H9 (cell line): ENCODE measurements at places on chromosomes 12 and 14. TPM values are rescaled to one million over a fixed set of nuclear protein-coding genes. Genes with fewer than 3 reads are reported as not detected.

OR6C6 gene
- total RNA-seq: not detected in 2 replicates

TMEM30B gene
- 11.8 and 12.2 TPM in 2 replicates for total RNA-seq

PZP gene
- not detected in 2 replicates for total RNA-seq

PTPN11 gene
- 108 and 112 TPM in 2 replicates for total RNA-seq

DNA sequence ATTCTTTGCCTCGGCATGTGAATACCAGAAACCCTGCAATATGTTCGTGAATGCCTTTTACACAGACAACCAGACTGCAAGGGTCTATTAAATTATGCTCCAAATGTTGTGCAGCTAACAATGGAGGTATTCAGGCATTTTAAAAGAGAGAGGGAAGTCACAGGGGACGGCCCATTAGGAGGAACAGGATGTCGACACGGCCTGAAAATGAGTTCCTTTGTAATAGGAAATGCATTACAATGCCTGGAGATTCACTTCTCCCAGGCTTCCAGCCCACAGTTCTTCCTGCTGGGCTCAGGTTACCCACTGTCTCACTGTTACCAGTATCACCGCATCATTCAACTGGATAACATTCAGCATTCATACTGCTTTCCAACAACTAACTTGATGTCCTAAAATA is 2.5 kb downstream of the DUSP6 start:
- DNase-seq: peak; percentile 87
- H3K4me1 ChIP-seq: peaks cover 10% of the 10 kb centered on the region; the same call in 1 of the 2 replicates
- peaks cover 19% of the 10 kb centered on the region; the same call in 1 of the 2 replicates for H3K36me3 ChIP-seq
- H3K27me3 ChIP-seq: no peaks in the 10 kb centered on the region; the same call in 1 of the 2 replicates
- peak overlapping the region; percentile 100 for H3K4me3 ChIP-seq
- peak overlapping the region; percentile 52 for H3K27ac ChIP-seq

GRCh38 chr14:84042992-84043391 is 1487.0 kb upstream of the FLRT2 start:
- no peak for DNase-seq
- H3K4me3 ChIP-seq: no peak overlapping the region
- no peaks in the 10 kb centered on the region for H3K36me3 ChIP-seq

DNA sequence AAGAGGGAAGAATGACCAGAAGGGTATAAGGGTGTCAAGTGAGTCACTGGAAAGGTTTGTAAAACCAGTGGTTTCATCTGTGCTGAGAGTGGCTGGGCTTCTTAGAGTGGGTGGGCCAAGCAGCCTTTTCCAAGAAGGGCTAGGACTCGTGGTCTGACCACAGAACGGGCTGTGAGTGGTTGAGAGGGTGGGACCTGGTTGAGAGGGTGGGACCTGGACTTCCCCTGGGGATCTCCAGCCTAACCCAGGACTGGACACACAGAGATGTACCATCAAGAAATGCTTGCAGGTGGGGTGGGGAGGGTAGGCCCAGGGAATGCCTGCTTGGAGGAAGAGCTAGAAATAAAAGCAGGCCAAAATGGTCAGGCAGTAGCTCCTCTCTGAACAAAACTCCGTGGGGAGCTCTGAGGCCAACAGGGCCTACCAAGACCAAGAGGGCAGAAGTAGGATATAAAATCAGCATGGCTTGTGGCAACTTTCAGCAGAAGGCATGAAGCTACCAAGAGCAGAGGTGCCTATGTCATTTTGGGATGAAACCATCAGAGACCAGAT is 140.5 kb downstream of the FOXN3 start:
- DNase-seq: no peak
- H3K27ac ChIP-seq: no peak overlapping the region
- peaks cover 21% of the 10 kb centered on the region for H3K36me3 ChIP-seq
- peaks cover 5% of the 10 kb centered on the region; the same call in 1 of the 2 replicates for H3K4me1 ChIP-seq
- H3K27me3 ChIP-seq: no peaks in the 10 kb centered on the region

GRCh38 chr14:96267916-96268315 is 11.9 kb downstream of the BDKRB1 start:
- peak; percentile 9 for DNase-seq
- H3K27ac ChIP-seq: no peak overlapping the region
- no peaks in the 10 kb centered on the region for H3K4me1 ChIP-seq
- H3K27me3 ChIP-seq: no peaks in the 10 kb centered on the region

DNA sequence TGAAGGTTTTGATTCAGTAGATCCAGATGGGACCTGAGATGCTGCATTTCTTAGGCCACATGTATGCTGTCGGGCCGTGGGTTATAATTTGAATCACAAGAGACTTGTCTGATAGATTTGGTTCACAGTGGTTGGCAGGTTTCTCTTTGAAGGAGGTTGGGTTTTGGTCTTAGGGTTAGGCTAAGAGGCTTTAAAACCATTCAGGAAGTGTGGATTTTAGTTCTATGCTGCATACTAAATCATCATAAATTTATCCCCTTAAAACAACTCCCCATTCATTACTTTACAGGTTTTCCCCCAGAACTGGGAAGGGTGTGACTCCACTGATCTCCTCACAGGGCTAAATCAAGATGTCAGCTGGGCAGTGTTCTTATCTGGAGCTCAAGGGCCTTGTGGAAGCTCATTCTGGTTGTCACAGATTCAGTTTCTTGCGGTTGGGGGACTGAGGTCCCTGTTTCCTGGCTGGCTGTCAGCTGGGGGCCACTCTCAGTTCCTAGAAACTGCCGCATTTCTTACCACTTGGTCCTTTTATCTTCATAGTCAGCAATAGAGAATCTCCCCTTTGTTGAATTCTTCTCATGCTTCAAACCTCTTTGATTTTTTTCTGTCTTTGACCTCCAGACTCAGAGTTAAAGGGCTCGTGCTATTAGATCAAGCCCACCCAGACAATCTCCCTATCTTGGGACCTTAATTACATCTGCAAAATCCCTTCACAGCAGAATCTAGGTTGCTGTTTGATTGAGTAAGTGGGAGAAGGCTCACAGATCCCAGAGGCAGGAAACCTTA is 20.6 kb upstream of the PCNX1 start:
- H3K27me3 ChIP-seq: no peaks in the 10 kb centered on the region
- no peaks in the 10 kb centered on the region for H3K4me1 ChIP-seq
- no peak overlapping the region for H3K4me3 ChIP-seq
- H3K36me3 ChIP-seq: no peaks in the 10 kb centered on the region
- no peak for DNase-seq

DNA sequence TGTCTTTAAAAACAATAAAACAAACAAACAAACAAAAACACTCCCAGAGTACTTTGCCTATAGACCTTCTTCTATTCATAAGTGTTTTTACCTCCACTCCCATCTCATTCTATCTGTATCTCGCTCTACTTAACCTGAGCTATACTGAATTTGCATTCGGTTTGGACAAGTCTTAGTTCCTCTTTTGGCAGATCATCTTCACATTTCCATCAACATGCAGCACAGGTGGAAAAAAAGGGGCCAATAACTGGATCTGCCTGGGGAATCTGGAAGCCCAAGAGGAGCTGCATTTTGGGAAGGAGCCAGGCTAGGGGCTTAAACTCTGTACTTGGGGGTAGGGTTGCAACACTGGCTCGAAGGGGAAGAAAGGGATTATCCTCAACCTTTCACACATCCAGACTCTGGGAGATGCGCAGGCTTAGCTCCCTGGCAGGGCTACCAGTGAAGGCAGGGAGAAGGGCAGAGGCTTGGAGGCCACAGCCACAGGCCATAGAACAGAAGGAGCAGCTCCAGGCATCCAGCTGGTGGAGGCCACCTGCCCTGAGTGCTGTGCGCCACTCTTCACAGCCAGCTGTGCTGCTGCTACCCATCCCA is 4.1 kb downstream of the NINJ2 start:
- no peaks in the 10 kb centered on the region for H3K36me3 ChIP-seq
- no peak overlapping the region for H3K27ac ChIP-seq
- no peaks in the 10 kb centered on the region for H3K27me3 ChIP-seq
- H3K4me1 ChIP-seq: no peaks in the 10 kb centered on the region

DNA sequence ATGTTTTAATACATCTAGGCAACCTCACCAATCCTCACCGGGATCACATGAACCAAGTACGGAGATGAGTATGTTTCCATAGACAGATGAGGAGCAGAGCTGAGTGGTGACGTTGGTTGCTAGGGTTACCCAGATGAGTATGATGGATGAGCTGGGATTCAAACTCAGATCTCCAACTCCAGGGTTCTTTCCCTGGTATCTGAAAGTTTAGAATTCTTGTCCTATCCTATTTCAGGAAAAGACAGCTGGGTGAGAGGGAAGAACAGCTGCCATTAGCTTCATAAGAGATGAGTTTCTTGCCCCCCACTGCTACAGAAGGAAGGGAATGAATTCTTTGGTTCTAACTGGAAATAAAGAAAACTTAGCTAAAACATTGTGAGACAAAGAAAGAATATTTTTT is 728.9 kb upstream of the TBX3 start:
- H3K27me3 ChIP-seq: no peaks in the 10 kb centered on the region
- H3K36me3 ChIP-seq: no peaks in the 10 kb centered on the region
- peaks cover 7% of the 10 kb centered on the region; the same call in 1 of the 2 replicates for H3K4me1 ChIP-seq
- no peak overlapping the region for H3K27ac ChIP-seq
- DNase-seq: no peak

GRCh38 chr12:99035803-99036202 is 390.7 kb downstream of the APAF1 start:
- no peaks in the 10 kb centered on the region for H3K36me3 ChIP-seq
- no peaks in the 10 kb centered on the region for H3K4me1 ChIP-seq
- H3K27ac ChIP-seq: no peak overlapping the region
- H3K4me3 ChIP-seq: no peak overlapping the region
- no peak for DNase-seq

GRCh38 chr14:67749341-67750084 is 47.8 kb downstream of the RDH12 start:
- no peaks in the 10 kb centered on the region for H3K4me1 ChIP-seq
- no peak for DNase-seq
- peaks cover 28% of the 10 kb centered on the region; the same call in 2 of the 3 replicates for H3K36me3 ChIP-seq
- H3K27me3 ChIP-seq: no peaks in the 10 kb centered on the region
- no peak overlapping the region for H3K4me3 ChIP-seq

- no peak for DNase-seq
- no peaks in the 10 kb centered on the region for H3K27me3 ChIP-seq
Measured at GRCh38 chr14:90602088-90602687, 205.4 kb downstream of the CALM1 start.

DNA sequence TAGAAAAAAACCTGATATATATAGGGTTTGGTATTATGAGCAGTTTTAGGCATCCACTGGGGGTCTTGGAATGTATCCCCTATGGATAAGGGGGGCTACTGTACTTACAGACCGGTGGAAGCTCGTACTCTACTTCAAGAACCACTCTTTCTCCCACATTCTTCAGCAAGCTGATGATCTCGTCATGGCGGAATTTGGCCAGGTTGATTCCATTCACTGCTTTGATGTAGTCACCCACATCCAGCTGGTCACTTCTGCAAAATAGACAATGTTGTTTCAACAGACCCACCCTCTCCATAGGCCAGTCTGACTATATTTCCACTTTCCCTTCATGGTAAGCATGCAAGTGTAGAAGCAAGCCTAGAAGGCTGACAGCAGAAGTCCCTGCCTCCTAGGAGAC is 139.9 kb downstream of the GRIP1 start:
- H3K27me3 ChIP-seq: no peaks in the 10 kb centered on the region
- no peak overlapping the region for H3K27ac ChIP-seq
- H3K4me1 ChIP-seq: peaks cover 6% of the 10 kb centered on the region; the same call in 1 of the 2 replicates
- no peak overlapping the region for H3K4me3 ChIP-seq
- H3K36me3 ChIP-seq: no peaks in the 10 kb centered on the region

GRCh38 chr12:47207829-47208248 is 128.1 kb upstream of the AMIGO2 start:
- no peak overlapping the region for H3K4me3 ChIP-seq
- peaks cover 7% of the 10 kb centered on the region for H3K4me1 ChIP-seq
- no peak for DNase-seq

GRCh38 chr12:49225576-49226166 is 36.8 kb upstream of the TUBA1A start:
- H3K36me3 ChIP-seq: no peaks in the 10 kb centered on the region
- H3K4me1 ChIP-seq: no peaks in the 10 kb centered on the region
- H3K4me3 ChIP-seq: no peak overlapping the region
- no peak overlapping the region for H3K27ac ChIP-seq
- peak; percentile 42 for DNase-seq

DNA sequence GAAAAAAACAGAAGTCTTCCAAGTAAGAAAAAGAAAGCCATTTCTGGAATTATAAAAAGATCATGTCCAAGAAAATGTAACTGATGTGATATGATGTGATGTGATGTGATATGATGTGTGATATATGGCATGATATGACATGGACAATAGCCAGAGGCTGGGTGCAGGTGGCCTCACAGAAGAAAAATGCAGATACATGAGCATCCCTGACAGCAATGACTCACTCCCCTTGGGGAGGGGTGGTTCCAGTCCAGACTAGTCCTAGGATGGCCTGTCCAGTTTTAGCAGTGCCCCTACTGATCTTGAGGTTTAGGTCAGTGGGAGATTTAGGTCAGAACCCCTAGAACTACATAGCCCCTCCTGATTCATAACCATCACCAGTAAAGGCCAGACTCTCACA is 3.5 kb upstream of the RHOJ start:
- H3K27ac ChIP-seq: no peak overlapping the region
- DNase-seq: no peak
- H3K27me3 ChIP-seq: no peaks in the 10 kb centered on the region
- H3K36me3 ChIP-seq: no peaks in the 10 kb centered on the region; the same call in 1 of the 2 replicates
- peaks cover 3% of the 10 kb centered on the region; the same call in 1 of the 2 replicates for H3K4me1 ChIP-seq
- H3K4me3 ChIP-seq: no peak overlapping the region

DNA sequence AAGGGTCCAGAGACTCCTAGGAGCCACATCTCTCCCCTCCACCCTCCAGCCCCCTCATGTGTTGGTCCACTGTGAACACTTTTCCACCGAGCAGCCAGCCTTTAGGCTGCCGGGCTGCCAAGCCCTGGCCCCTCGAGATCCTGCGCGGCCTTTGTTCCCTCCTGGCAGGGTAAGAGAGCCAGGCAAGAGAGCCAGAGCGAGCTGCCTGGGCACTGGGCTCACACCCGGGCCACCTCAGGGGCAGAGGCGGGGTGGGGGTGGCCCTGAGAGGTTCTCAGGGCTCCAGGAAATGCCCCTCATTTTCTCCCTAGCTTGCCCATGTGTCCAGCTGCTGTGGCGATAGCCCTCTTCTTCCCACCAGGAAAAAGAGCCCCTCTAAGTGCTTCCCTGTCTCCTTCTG is 44.8 kb downstream of the LTBP2 start:
- H3K27me3 ChIP-seq: no peaks in the 10 kb centered on the region
- no peak overlapping the region for H3K4me3 ChIP-seq
- no peaks in the 10 kb centered on the region for H3K36me3 ChIP-seq
- DNase-seq: no peak
- H3K27ac ChIP-seq: no peak overlapping the region
